ENCODE measurements at places on chromosomes 3 and 15. TPM values are rescaled to one million over a fixed set of nuclear protein-coding genes. Genes with fewer than 3 reads are reported as not detected.

Gene STRIT1
- not detected for total RNA-seq

Gene DAZL
- not detected for total RNA-seq

Gene OIP5
- total RNA-seq, result 4.6 TPM

Gene AGTR1
- total RNA-seq, result 3.5 TPM

Gene CATSPER2
- 5.7 TPM for total RNA-seq

Gene SEMA7A
- 14.7 TPM for total RNA-seq

Gene MUC20
- 15.7 TPM for total RNA-seq

Gene DPPA2
- not detected for total RNA-seq

Gene RASSF1
- 37.6 TPM for total RNA-seq

Gene SNX1
- total RNA-seq, result 89.3 TPM

Gene SPATA12
- total RNA-seq, result not detected

Gene GOLGA6A
- total RNA-seq, result 0.49 TPM

Gene LRRC31
- total RNA-seq, result not detected

Gene ADGRG7
- 0.22 TPM for total RNA-seq

Gene CX3CR1
- 1.8 TPM for total RNA-seq

Gene MYEF2
- total RNA-seq, result 125 TPM

Gene GP5
- total RNA-seq, result 1.1 TPM

Gene CYFIP1
- total RNA-seq, result 79.4 TPM

Gene AHSG
- total RNA-seq, result not detected

Gene WDR49
- total RNA-seq, result 1.1 TPM

Gene COPG1
- 122 TPM for total RNA-seq

Gene HCN4
- 2.2 TPM for total RNA-seq

Gene DHX36
- total RNA-seq, result 141 TPM

Gene LYZL4
- total RNA-seq, result not detected

Gene IGSF10
- total RNA-seq, result 36.2 TPM

Gene ELL3
- 5.0 TPM for total RNA-seq

Gene FGD5
- 17.3 TPM for total RNA-seq

Gene CACNA1D
- 25.9 TPM for total RNA-seq

Gene ZBED2
- 0.49 TPM for total RNA-seq

Gene RFX7
- 29.2 TPM for total RNA-seq

Gene SST
- total RNA-seq, result not detected

Gene PODXL2
- 99.9 TPM for total RNA-seq

Gene TMCC1
- 43.2 TPM for total RNA-seq

Gene ALDH1A2
- total RNA-seq, result 53.7 TPM

Gene SCN10A
- total RNA-seq, result not detected

Gene MKRN3
- 34.4 TPM for total RNA-seq

Gene NUP210
- 29.5 TPM for total RNA-seq

Gene SEMA5B
- 33.2 TPM for total RNA-seq

Gene TF
- total RNA-seq, result 1,294 TPM

Gene CAND2
- total RNA-seq, result 17.7 TPM

Gene TYRO3
- 11.6 TPM for total RNA-seq

Gene GOLGA8T
- not detected for total RNA-seq

Data from camera-type eye (tissue), 1 donor.